ENCODE measurements at places on chromosomes 7 and 10.

DNA sequence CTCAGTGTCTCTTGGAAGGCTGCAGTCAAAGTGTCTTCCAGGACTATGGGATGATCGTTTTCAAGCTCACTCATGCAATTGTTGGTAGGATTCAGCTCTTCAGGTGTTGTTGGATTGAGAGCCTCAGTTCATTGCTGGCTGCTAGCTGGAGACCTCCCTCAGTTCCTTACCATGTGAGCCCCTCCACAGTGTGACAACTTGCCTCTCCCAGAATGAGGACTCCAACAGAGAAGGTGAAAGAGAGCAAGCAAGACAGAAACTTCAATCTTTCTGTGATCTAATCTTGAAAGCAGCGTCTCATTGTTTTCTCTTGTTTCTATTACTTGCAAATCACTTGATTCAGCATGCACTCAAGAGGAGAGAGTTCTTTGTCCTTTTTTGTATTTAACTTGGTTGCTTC, 22.5 kb downstream of the MGAM start:
- no peak for DNase-seq

DNA sequence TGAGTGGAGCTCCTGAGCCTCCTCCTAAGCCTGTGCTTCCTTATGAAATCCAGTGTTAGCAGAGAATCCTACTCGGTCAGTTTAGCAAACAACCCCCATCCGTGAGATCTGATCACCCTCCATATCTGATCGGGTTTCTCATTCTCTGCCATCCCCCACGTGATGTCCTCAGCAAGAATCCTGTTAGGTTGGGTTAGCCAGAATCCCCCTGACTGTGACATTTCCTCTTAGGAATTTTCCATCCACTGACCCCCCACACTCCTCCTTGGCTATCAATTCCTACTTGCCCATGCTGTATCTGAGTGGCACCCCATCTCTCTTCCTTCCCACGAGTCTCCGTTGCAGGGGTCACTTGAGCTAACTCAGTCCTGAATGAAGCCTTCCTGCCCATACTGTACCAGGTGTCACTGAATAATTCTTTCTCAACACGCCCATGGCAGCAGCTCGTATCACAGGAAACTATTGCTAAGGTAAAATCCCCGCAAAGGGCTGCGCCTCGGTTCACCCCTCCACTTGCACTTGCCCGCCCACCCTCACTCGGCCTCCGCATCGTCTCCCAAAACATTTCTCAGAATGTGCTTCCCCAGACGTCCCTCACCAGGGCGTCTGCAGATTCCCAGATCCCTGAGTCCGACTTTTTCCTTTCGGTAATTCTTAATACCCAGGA, 44.1 kb downstream of the MYOF start:
- DNase-seq: peak; percentile 18

DNA sequence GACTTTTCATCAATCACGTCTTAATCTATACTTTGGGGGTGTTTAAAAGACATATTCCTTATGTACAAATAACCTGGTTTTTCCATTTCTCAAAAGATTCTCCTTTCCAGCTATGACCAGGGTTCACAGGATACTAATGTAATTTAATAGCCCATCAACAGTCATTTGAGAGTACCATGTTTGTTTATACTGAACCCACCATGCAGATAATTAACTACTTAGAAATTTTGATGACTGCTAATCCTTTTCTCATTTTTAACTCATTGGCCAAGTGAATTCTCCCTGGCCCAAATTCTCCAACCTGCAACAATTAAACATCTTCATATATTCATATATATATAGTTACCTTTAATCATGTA, 28.8 kb upstream of the KMT2E start:
- no peak for DNase-seq

- no peak for DNase-seq
Observed at GRCh38 chr7:51310131-51310583, 6.5 kb downstream of the COBL start.

DNA sequence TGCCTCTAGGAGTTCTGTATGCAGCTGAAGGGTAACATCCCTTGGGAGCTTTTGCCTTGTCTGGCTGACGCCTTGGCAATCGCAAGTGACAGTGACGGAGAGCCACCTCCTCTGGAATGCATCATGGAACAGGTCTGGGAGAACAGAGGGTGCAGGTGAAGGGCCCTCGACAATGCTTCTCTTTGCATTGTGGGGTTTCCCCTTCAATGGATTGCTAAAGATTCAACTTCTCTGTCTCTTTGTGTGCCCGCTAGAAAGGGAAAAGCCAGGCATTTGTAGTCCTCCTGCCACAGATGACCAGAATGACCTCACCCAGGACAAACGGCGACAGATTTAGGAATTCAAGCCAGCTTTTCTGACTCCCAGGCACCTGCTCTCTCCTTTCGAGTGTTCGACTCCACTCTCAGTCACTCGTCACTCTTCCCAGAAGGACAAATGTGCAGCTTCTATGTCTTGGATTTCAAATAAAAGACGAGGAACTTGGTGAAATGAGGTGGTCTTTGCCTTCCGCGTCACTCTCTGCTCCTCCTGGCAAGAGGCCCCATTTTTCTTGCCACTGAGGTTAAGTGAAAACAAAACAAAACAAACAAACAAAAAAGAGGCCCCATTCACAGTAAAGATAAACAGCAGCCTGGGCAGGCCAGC, 26.1 kb downstream of the IL2RA start:
- DNase-seq: no peak

DNA sequence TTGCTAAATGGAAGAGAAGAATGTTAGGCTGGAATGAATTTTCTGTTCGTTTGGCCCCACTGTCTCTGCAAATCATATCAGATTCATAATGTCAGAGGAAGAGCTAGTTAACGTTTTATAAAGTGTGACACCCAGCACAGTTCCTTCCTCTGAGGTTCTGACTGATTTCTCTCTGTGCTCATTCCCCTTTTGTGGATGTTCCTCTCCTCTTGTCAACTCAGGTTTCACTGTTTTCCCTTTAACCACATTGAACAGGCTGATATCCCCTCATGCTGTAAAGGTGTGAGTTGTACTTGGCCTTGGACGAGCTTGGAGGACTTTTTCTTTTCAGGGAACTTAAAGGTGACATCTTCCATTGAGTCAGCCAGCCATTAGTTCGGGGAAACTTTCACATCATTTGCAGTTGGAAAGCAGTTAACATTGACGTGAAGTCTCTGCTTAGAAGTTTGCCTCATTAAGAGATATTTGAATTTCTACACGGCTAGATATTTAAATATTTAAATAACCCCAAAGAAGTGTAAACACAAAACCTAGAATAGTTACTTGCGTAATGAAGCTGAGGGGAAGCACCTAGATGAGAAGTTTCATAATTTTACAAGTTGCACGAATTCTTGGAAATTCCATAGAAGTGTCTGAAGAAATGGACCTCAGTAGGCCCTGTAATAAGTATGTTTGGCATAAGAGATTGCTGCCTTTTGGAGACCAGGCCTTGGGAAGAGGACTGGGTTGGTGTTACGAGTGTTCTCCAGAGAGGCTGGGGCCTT, 101.5 kb upstream of the EGR2 start:
- DNase-seq: no peak

DNA sequence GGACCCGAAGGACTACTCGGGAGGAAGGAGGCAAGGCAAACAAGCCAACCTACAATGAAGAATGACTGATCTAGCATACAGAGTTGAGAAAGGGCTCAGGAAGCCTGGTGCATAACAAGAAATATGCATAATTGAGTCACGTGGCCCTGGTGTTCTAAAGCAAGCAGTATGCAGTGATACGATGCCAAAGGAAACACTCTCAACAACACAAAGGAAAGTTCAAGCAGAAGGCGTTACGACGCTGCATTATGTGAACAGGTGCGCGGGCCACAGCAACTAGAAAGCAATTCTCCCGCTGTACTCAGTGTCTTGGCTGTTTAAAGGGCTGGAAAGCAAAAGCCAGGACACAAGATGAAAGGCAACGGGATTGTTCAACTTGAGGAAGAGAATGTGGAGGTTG, 100.8 kb downstream of the PRTFDC1 start:
- DNase-seq: no peak

DNA sequence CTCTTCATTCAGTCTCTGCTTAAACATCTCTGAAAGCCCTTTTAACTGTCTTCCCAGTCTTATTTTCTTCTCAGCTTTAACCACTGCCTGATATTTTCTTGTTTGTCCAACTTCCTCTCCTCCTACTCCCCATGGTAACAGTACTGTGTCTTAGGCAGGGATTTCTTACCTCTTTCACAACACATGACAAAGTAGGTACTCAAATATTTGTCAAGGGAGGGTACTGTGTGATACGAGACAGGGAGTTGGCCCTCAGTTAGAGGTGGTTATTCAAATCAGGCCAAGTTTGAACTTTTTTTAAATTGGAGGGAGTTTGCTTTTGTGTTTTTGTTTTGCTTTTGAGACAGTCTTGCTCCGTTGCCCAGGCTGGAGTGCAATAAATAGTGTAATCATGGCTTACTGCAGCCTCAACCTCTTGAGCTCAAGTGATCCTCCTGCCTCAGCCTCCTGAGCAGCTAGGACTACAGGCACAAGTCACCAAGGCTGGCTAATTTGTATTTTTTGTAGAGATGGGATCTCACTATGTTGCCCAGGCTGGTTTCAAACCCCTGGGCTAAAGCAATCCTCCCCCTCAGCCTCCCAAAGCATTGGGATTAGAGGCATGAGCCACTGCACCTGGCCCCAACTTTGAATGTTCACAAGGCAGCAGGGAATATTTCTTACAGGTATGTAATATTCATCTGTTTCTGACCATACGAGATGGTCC, 2.5 kb upstream of the KPNA7 start:
- no peak for DNase-seq

DNA sequence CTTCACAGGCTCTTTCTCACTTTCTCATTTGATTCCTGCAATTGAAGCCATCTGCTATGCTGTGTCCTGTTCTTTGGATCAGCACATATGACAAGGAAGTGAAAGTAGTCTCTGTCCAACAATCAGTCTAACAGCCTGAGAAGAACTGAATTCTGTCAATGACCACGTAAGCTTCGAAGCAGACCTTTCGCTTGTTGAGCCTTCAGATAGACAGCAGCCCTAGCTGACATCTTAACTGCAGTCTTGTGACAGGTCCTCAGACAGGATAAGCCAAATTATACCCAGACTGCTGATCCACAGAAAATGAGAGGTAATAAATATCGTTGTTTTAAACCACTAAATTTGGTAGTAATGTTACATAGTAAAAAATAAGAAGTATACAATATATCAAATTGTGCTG, 691.0 kb upstream of the LRRTM3 start:
- DNase-seq: no peak

- no peak for DNase-seq
Observed at GRCh38 chr10:89463846-89464537, 49.6 kb downstream of the IFIT5 start.

DNA sequence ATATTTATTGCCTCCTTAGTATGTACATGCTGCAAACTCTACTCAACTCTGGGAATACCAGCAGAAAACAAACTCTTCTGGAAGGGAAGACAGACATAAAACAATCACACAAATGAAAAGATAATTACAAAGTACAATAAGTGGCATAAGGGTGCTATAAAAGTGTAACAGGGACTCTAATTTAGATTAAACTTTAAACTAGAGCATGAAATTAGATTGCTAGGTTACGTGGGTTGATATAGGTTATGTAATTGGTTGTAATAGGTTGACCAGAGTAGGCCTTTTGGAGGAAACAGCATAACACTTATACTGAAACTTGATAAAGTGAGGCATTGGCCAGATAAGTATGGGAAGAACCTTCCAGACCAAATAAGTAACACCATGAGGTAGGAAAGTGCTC, 26.2 kb upstream of the DKK1 start:
- no peak for DNase-seq

- DNase-seq: peak; percentile 57
Observed at GRCh38 chr7:134355927-134356326, 39.2 kb upstream of the SLC35B4 start.

- DNase-seq: no peak
Observed at GRCh38 chr7:50155755-50156154, 62.7 kb upstream of the ZPBP start.

Measured in AG08395 (cell line).